G401 (cell line): ENCODE measurements at places on chromosomes 12 and 14.
A peak's percentile ranks its signal among the peaks of the same experiment; 100 is the strongest.

GRCh38 chr14:74161526-74162158 is 76.9 kb downstream of the LIN52 start:
- no peak for DNase-seq

DNA sequence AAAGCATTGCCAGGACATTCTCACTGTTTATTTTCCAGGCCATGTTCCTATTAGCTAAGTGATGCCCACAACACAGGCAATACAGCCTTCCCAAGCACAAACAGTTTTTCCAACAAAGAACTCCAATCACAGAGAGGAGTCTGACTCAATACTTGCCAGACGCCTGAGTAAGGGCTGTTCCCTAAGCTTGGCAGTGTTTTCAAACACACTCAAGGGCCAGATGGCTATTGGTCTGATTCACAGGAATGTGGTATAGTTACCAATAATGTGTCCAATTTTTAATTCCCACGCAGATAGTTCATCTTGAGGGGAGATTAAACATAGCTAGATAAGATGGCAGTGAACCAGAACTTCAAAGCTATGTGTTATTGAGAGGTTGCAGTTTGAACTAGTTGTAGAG is 381.0 kb downstream of the SNAPC1 start:
- peak; percentile 61 for DNase-seq

GRCh38 chr12:124053851-124054250 is 80.8 kb downstream of the ZNF664 start:
- DNase-seq = peak; percentile 67

GRCh38 chr14:22485178-22485577 is 103.8 kb downstream of the DAD1 start:
- no peak for DNase-seq

DNA sequence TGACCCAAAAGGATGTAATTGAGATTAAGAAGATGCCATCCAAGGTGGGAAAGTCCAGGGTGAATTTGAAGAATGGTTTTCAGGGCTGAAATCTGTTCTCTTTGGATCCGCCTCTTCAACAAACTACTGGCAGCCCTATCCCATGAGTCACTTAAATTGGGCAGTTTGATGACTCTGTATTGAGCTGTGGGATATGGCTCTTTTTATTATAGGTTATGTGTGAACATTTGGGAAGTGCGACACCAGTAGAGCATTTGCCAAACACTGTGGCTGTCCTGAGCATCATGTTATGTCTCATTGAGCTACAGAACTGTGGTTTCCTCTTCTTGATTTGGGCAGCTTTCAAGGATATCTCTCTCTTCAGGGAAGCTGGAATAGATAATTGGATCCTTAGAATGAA is 22.3 kb downstream of the IFT43 start:
- DNase-seq = no peak

- DNase-seq = no peak
These were observed 63.5 kb downstream of the FRMD6 start for GRCh38 chr14:51715250-51715649.

GRCh38 chr14:32028599-32028998 is 48.5 kb upstream of the ARHGAP5 start:
- no peak for DNase-seq

DNA sequence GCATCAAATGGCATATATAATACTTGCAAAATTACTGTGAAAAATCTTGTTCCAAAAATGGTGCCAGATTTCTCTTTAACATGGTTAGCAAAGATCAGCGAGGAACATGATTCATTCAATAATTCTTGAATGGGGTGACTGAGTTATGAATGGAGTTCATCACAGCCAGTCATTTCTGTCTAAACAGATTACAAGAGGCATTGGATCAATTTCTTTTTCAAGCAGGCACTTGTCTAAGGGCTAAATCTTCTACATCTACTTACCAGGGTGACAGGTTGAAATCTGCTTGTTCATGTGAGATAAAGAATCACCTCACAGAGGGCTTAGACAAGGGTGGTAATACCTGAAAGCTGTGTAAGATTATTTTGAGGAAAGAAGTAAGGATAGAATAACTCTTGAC is 247.7 kb downstream of the ATP23 start:
- no peak for DNase-seq

- no peak for DNase-seq
These were observed 415.1 kb downstream of the TMEM121 start for GRCh38 chr14:105941226-105942166.

DNA sequence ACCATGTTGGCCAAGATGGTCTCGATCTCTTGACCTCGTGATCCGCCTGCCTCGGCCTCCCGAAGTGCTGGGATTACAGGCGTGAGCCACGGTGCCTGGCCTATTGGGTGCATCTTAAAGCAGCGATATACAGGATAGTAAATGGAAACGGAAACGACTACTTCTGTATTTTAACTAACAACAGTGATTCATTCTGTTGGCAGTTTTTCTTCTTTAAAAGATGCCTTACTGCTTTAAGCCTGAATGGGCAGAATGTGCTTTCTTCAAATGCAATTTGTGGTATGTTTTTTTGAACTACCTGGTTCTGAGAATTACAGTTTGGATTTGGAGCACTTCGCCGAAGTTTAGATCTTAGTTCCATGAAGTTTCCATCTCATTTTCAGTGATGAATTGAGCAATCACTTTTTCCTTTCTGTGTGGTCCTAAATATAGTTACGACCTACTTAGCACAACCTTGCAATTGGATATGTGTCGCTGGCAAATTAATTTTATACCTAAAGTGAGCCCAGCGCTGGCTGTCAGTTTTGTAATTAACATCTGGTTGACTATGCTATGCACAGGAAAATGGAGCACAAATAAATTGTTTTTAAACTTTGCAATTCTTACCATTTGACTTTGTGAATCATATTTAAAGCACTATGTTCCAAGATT is 53.6 kb upstream of the EIF5 start:
- peak; percentile 8 for DNase-seq

DNA sequence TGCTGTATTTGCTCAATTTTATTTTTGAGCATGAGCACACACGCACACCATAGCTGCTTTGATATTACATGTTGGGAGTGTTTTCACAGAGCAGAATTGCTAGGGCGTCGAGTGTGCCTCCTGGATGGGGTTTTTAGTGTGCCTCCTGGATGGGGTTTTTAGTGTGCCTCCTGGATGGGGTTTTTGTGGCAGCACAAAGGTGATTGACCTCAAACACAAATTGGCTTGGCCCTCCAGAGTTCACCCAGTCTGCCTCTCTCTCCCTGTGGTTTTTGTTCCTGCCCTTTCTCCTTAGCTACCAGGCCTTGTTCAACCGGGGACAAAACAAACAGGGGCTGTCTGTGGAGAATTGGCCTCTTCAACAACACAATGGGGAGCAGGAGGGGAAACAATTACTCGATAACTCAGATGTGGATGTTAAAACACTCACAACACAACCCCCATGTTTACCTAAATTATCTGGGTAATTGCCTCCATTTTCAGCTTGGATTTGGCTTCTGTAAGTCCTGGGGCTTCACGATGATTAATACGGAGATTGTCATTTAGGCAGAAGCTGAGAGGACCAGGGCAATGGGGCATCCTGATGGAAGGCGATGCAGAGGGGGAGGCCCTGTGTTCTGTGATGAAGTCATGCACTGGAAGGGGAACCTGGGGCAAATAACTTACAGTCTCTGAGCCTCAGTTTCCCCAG is 26.9 kb downstream of the TBX3 start:
- no peak for DNase-seq

DNA sequence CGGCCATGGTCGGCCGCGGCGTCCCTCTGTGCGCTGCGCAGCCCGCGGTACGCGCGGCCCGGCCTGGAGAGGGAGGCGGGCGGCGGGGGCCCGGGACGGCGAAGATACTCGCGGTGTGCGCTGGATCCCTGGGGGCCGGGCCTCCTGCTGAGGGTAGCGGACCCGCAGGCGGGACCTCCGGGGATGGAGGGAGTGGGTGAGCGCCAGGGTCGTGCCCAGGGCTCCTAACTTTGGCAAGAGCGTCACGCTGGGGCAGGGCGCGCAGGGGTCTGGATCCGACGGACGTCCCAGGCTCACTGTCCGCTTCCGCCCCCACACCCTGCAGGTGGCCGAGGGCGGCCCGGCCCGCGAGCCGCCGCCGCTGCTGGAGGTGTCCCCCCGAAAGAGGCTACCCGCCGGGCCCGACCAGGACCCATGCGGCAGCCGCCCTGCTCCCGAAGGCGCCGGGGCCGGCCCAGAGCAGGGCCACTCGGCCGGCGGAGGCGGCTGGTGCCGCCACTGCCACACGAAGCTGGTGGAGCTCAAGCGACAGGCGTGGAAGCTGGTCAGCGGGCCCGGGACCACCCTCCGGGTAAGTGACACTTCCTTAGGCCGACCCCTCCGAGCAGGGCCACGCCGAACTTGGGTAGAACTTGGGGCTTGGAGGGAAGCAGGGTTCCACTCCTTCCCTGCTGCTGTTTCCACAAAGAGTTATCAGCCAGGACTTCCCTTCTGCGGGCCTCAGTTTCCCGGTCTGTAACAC is 502 bp downstream of the KIF26A start:
- no peak for DNase-seq

- no peak for DNase-seq
These were observed 113.0 kb downstream of the GLT1D1 start for GRCh38 chr12:128966203-128966810.

- DNase-seq = no peak
These were observed 156.0 kb downstream of the EGLN3 start for GRCh38 chr14:33794791-33795305.

DNA sequence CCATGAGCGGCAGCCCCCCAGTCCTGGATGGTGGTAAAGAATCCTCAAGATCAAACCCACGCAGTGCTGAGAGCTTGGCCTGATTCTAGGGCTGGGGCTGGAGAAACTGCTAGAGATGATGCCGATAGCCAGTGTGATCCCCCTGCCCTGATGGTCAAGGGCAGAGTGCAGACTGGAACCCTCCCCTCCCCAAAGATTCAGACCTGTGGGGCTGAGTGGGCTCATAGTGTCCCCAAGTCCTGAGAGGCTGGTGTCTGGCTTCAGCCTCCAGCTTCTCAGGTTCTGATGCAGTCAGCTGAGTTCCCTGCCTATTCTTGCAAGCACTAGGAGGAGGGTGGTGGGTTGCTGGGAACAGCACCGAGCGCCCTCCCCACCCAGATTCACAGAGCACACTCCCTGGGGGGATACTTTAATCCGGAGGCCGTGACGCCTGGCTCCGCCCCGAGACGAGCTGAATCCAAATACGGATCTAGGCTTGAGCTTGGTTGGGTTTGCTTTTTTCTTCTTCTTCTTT is 11.9 kb downstream of the RHOF start:
- DNase-seq = no peak

DNA sequence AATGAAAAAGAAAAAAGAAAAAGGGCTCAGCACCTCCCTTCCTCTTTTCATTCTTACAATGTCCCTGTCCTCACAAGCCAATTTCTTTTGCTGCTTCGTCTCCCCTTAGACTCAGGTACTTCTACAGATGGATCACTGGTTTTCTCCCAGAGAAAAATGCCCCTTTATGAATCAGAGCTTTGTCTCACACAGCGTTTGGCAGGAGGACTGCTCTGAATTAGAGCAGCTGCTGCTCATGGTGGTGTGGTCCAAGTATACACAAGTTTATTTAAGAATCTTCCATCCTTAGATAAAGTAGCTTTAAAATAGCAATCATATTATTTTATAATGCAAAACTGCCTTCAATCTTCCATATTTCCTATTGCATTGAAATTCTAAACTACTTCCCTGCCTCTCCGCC is 80.3 kb downstream of the SLC8A3 start:
- DNase-seq = peak; percentile 38
